Activated CD4-positive, alpha-beta T cell treated with anti-CD3 and anti-CD28 coated beads, Interleukin-2, amount 50 U/mL, for 48 hours (primary cell): ENCODE measurements at places on chromosomes 6 and 20.
A peak's percentile ranks its signal among the peaks of the same experiment; 100 is the strongest.

- DNase-seq: no peak
Observed at GRCh38 chr6:32803416-32803815, 13.4 kb downstream of the HLA-DOB start.

- no peak for DNase-seq
Observed at GRCh38 chr20:61185841-61186601, 66.0 kb upstream of the CDH4 start.

DNA sequence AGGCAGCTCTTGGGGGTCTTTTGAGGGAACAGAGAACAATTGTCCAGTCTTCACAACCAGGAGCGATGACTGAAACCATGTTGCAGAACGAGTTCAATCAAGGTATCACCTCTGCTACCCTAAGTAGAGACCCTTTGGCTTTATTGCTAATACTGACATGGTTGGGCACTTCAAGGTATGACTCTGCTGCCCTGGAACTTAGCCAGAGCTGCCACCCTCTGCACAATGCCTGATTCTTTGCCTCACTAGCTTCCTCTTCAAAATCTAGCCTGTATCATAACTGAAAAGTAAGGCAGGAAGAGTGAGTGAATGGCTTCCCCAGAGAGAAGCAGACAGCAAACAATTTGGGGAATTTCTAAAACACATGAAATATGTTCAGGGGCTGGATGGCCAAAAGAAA is 592.7 kb upstream of the NRSN1 start:
- DNase-seq: no peak

- no peak for DNase-seq
Observed at GRCh38 chr20:56442389-56443365, 25.8 kb upstream of the RTF2 start.

GRCh38 chr20:59933296-59933848 is at the start of gene SYCP2:
SYCP2 (minus strand) TSS chr20:59933637; CDS start chr20:59922413, 11,224 bp downstream.
- peak; percentile 52 for DNase-seq

GRCh38 chr6:89678531-89678930 is 40.0 kb upstream of the LYRM2 start:
- DNase-seq: no peak

GRCh38 chr6:144336900-144337299 is 51.8 kb downstream of the UTRN start:
- DNase-seq: no peak

- no peak for DNase-seq
Observed at GRCh38 chr6:133906050-133906449, 17.1 kb downstream of the TCF21 start.

- DNase-seq: no peak
Observed at GRCh38 chr6:113464960-113465359, 392.2 kb upstream of the MARCKS start.

- DNase-seq: no peak
Observed at GRCh38 chr6:133337308-133337707, 96.2 kb downstream of the EYA4 start.

DNA sequence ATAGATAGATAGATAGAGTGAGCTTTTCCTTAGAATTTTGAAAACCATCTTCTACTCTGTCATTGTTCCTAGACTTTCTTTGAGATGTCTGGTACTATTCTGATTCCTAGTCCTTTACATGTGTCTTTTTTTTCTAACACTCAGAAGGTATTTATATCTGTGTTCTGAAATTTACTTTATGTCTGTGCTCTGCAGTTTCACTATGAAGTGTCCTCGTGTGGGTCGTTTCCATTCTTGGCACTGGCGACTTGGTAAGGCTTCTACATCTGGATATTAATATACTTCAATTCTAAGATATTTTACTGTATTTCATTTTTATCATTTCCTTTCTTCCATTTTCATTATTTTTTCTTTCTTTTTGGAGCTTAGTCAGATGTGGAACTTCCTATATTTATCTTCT is 87.0 kb downstream of the FHL5 start:
- no peak for DNase-seq

GRCh38 chr6:63844287-63844686 is 208.7 kb downstream of the PHF3 start:
- DNase-seq: no peak

- DNase-seq: peak; percentile 30
Observed at GRCh38 chr20:57657535-57658446, 37.6 kb upstream of the ZBP1 start.

DNA sequence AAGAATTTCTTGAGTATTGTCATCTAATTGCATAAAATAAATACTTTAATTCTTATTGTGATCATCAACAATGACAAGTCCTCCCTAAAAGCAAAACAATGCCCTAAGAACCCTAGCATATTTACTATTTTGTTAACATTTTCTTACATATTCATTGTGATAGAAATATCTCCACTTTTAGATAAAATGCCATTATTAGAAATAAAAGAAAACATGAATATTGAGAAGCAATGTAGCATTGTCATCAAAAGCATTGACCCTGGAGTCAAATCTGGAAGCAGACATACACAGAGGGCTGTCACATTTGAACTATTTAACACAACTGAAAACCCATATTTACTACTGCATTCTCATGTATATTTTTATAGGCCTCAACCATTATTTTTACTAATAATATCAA is 257.7 kb downstream of the SYNE1 start:
- no peak for DNase-seq

- DNase-seq: no peak
Observed at GRCh38 chr20:35502352-35502751, 27.1 kb downstream of the C20orf173 start.
